ENCODE measurements at places on chromosomes 12 and 14.
A peak's percentile ranks its signal among the peaks of the same experiment; 100 is the strongest.

DNA sequence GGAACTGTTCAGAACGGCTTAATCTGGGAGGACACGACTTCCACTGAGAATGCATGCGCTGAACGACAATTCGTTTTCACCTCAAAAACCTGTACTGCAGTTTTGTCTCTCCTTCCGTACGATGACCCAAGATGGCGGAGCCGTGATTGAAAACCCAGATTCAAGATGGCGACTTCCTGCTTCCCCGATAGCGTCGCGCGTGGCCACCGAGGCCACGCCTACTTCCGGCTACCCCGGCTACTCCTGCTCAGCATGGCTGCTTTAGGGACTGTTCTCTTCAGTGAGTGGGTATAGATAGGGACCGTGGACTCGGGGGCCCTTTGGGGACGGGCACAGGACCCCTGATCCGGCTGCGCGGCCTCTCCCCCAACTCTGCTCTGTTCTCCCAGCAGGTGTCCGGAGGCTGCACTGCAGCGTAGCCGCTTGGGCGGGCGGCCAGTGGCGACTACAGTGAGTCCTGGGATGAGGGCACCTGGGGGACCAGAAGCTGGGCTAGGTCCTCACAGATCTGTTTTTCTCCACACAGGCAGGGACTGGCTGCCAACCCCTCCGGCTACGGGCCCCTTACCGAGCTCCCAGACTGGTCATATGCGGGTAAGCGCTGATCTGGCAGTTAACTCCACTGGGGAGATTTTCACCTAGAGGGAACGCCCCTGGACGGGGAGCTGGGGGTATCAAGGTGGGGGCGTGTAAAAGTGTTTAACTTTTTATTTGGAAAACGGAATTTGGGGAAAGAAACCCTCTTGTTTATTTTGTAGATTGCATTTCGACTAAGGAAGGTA lies at the start of gene MRPL52:
TSS of gene MRPL52 (plus strand) at position 227 of the 782 bp plus-strand sequence. CDS start at position 253, 26 bp downstream.
- DNase-seq = peak; percentile 98

DNA sequence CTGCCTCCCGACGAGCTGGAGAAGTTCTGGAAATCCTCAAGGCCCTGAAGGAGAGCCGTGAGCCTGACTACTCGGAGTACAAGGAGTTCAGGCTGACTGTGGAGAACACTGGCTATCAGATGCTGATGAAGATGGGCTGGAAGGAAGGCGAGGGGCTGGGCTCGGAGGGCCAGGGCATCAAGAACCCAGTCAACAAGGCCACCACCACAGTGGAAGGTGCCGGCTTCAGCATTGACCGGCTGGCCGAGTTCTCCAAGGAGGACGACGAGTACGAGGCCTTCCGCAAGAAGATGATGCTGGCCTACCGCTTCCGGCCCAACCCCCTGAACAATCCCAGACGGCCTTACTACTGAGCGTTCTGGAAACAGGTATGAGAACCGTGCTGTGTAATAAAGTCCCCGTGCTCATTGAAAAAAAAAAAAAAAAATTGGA lies 366.1 kb upstream of the ATXN7L3B start:
- DNase-seq = no peak

- no peak for DNase-seq
Observed at GRCh38 chr12:90044069-90044468, 335.4 kb upstream of the ATP2B1 start.

DNA sequence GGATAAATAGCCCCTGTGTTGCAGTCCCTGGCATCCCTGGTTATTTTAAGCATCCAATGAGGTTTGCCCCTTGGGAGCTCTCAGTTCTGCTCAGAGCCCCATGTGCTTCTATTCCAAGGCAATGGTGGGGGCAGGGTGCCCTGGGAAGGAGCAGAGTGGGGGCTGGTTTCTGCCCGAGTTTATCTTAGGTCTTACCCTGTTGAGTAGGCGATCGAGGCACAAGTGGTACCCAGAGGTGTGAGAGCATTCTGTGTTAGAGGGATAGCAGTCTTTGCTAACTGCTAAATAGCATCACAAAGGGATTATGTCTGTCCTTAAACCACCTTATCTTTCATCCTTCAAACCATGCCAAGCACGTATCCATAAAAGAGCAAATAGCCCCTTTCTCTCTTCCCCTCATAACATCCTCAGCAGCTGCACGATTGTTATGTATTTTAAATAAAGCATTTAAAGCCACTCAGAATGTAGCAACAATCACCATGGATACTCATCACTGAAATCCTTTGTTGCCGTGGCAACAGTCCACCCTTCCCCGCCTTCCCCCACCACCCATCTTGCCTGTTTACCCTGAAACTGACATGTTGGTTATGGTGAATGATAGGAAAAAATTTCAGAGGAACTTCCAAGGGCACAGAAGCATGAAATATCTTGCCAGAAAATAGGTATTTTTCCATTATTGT lies 139.3 kb downstream of the PTPN11 start:
- no peak for DNase-seq

DNA sequence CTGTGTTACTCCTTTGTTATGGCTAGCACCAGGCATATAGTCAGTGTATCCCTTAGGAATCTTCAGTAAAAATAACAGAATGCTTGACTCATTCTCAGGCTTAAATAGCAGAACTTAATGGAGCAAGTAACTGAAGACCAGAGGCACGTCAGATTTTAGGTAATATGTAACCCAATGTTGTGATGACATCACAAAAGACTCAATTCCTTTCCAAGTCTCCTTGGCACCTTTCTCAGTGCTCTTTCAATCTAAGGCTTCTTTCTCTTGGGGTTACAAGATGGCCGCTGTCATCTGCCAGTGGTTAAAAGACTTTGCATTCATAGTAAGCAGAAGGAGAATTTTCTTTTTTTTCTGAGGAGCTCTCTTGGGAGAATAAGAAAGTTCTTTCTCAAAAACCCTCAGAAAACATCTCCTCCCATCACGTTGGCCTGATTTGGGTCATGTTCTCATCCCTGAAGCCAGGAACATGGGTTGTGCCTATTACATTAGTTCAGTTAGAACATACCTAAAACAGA lies 33.4 kb upstream of the DCN start:
- no peak for DNase-seq

- DNase-seq = no peak
Observed at GRCh38 chr12:32811686-32812392, 56.1 kb upstream of the YARS2 start.

GRCh38 chr14:91350483-91350812 lies 67.2 kb downstream of the CCDC88C start:
- no peak for DNase-seq

DNA sequence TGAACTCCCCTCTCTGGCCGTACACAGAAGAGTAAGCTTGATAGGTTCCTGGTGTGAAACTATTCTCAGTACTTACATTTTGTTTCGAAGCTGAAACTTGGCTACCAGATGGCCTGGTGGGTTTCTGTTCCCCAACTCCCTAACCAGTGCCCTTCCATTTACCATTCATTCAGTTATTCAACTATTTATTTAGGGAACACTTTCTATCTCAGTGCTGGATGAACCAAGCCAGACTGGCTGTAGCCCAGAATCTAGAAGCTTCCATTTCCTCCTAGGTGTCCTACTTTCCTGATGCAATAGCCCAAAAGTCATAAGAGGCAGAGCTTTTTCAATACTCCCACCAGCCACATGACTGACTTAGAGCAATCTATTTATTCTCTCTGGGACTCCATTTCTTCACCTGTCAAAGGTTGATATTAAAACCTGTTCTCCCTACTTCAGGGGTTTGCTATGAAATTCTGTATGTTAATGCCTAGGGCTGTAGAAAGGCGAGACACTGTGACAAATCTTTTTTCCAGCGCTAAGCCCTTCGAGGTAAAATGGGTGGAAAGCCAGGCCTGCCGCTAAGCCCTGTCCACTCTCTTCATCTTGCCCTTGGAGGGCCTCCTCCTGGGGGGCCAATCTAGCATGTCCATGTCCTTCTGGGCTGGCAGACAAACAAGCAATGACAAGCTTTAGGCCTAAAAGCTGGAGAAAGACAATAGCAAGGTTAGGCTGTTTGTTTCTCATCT lies 8.1 kb upstream of the IRF2BPL start:
- DNase-seq = no peak

GRCh38 chr14:71652368-71652767 lies 279.9 kb upstream of the RGS6 start:
- no peak for DNase-seq

DNA sequence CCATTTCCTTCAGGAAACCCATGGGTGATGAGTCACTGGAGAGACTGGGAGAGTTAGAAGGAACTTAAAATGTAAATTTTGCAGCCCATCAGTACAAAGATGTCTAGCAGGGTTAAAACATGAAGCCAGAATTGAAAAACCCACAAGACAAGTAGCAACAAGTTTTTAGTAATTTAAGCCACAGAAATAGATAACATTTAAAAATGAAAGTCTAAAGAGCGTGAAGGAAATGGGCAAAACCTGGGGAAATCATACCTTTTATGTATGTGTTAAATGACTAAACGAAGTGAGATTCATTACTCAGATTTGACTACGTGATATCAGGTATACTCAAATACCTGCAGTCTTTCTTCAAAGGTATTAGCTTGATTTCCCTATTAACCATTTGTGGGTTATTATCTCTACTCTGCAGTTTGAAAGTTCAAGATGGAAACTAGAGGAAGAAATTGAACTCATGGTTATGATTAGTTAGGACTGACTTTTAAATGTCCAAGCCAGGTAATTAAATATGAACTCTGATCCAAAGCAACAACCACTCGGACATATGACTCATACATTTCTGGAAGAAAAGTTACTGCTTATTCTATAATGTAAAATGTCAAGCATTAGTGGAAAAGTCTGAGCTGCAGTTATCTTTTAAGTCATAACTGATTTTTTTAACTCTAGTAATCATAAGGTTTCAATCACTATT lies 84.1 kb downstream of the ITPR2 start:
- DNase-seq = peak; percentile 58

GRCh38 chr12:55039395-55040354 lies 19.9 kb downstream of the NEUROD4 start:
- DNase-seq = no peak

GRCh38 chr14:70188659-70189455 lies at the start of gene SLC8A3:
Gene SLC8A3, minus strand, starts transcription at chr14:70188951. Its CDS starts 20,529 bp downstream, at chr14:70168422.
- no peak for DNase-seq

DNA sequence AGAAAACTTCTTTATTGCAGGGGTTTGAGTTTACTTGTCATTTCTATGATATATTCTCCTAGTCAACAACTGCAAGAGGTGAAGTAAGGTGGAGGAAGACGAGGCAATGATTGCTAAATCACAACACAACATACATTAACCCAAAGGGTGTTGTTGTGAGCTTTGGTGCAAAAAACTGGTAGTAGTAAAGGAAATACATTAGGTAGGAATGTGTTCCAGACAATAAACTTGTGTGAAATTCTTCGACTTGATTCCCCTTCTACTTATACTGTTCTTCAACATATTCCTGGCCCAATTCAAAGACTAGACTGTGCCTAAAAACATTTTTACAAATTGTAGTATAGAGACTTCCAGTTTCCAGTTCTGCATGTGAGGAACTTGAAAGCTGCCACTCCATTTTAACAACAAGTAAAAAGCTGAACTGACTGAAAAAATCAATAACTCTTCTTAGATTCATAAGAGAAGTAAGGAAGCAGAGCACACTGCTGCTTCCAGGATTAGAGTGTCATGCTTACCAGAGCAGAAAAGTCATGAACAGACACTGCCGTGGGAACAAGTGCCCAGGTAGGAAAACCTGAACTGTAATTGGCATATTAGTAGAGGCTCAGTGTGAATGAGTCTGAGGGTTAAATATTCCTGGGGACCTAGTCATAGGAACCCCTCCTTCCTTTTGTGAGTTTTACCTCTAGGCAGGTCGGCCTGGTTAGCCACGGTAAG lies 22.2 kb downstream of the COX8C start:
- DNase-seq = no peak

- no peak for DNase-seq
Observed at GRCh38 chr12:101877806-101878242, 444 bp downstream of the DRAM1 start.

- no peak for DNase-seq
Observed at GRCh38 chr12:51067771-51068170, 15.6 kb downstream of the CSRNP2 start.

- DNase-seq = no peak
Observed at GRCh38 chr14:67068251-67068650, 121.0 kb upstream of the GARIN2 start.

DNA sequence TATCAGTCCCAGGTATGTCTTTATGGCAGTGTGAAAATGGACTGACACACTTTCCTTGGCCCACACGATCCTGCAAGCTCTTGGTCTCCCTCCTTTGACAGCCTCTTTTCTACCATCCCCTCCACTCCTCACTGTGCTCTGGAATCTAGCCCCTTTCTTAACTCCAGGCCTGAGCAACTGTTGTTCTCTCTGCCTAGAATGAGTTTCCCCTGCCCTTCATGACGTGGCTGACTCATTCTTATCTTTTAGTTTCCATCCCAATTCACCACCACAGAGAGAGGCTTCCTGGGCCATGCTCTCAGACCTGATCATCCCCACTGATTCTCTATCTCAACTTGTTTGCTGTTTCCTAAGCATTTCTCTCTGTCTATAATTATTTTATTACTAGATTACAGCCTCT lies 157.4 kb upstream of the HMGA2 start:
- no peak for DNase-seq

DNA sequence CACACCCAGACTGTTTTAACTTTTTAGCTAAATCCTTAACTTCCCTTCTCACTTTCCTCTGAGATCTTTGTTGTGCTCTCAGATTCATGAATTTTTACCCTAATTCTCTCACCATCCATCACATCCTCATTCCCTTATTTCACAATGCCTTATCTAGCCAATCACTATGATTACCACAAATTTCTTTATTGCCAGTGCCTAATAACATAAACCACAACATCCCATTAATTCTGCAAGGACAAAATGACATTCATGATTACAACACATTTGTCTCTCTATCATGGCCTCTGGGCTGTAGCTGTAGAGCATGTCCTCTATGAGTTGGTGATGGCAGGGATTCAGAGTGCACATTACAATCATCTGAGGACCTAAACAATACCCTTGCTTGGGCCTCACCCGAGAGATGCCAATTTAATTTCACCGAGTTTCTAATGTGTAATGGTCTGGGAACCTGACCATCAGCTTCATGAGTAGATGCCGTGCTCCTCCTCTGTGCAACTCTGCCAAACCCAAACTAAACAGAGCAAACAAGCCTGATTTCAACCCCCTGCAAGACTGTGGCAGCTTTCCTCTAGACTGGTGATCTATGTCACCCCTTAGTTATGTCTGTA lies 99.3 kb downstream of the SPTSSA start:
- DNase-seq = no peak

- DNase-seq = no peak
Observed at GRCh38 chr12:52043386-52044212, 7.6 kb upstream of the NR4A1 start.

- no peak for DNase-seq
Observed at GRCh38 chr12:4850857-4851380, 58.8 kb upstream of the KCNA1 start.

GRCh38 chr14:34593740-34594375 lies 36.1 kb downstream of the SNX6 start:
- DNase-seq = no peak

DNA sequence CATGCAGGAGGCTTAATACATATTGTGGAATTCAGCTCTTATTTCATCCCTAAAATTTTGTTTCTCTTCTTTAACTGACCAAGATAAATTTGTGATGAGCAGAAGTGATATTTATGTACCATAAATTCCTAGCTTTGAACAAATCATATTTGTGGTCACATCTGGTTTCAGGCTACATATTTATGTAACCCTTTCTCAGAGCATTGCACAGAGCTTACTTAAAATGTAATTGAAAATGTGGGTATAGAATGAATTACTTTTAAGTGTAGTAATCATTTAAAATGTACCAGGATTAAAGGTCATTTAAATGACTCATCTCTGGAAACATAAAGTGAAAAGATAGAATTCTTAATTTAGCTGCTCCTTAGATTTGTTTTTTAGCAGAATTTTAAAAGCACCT lies 129.9 kb upstream of the FRMD6 start:
- DNase-seq = no peak

Measured in Karpas-422 (cell line).